ENCODE measurements at places on chromosomes 4 and X.
A peak's percentile ranks its signal among the peaks of the same experiment; 100 is the strongest.

GRCh38 chr4:25103418-25103817, 56.8 kb downstream of the SEPSECS start:
- no peak for DNase-seq

GRCh38 chr4:10036807-10037342, 15.6 kb upstream of the SLC2A9 start:
- no peak for DNase-seq

DNA sequence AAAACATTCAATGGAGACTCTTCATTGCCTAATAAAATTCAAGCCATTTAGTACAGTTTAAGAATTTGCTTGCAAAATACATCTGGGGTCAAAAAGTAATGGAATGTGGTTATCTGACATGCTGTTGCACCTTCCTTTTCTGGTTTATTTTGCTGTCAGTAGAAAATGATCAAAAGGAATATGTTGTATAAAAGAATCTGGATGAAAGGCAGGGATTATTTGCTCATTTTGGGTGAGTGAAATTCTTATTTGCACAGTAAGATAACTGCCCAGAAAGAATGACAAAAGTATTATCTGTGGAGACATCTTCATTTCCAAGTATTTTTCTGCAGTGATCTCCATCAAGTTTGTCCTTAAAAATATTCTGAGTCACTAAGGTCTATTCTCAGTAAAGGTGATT, 30.4 kb downstream of the BOD1L1 start:
- DNase-seq = no peak

- DNase-seq = no peak
Measured at GRCh38 chr4:126221717-126222340, 907.1 kb downstream of the FAT4 start.

- no peak for DNase-seq
Measured at GRCh38 chr4:90375081-90375480, 247.9 kb downstream of the CCSER1 start.

DNA sequence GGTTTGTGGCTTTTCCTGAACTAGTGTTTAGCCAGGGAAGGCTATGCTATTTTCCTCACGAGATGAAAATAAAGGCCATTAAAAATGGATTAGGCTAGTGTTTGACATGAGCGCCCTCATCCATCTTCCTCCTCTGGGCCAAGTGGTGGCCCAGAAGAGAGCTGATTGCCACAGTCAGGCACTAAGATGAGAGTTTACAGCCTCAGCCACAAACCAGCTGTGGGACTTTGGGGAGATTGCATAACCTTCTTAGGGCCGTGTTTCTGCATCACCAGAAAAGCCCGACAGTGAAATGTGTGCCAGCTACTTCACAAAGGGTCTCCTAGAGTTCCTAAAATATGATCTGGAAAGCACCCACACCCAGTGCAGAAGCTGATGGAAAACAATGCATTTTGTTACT, 42.3 kb upstream of the LNX1 start:
- no peak for DNase-seq

DNA sequence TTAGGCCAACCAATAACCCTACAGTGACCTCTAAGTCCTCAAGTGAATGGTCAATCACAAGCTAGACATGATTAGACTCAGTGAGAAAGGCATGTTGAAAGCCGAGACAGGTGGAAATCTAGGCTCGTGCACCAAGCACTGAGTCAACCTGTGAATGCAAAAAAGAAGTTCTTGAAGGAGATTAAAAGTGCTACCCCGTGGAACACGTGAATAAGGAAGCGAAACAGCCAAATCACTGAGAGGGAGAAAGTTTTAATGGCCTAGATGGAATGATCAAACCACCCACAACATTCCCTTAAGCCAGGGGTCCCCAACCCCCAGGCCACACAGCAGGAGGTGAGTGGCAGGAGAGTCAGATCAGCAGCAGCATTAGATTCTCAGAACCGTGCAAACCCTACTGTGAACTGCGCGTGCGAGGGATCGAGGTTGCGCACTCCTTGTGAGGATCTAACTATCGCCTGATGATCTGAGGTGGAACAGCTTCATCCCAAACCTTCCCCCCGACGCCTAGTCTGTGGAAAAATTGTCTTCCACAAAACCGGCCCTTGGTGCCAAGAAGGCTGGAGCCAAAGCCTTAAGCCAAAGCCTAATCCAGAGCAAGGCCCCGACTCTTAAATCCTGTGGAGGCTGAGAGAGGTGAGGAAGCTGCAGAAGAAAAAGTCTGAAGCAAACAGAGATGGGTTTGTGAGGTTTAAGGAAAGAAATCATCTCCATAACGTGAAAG, 19.5 kb upstream of the PDE6B start:
- DNase-seq = no peak

DNA sequence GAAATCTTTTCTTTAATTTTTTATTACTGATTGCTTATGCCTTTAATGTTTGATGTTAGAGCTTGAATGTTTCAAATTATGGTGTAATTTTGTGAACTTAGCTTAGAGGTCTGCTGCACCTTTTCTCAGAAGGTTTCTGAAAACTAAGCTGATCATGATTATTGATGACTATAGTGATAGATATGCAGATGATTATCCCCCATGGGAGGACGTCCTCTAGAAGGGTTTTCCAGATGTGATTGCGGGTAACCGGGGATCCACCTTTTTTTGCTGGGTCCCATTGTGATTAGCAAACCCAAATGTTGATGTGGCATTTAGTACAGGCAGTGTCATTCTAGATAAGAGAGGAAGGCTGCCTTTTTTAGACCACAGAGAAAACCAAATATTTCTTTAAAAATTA, 272.9 kb downstream of the FBXO8 start:
- DNase-seq = no peak

DNA sequence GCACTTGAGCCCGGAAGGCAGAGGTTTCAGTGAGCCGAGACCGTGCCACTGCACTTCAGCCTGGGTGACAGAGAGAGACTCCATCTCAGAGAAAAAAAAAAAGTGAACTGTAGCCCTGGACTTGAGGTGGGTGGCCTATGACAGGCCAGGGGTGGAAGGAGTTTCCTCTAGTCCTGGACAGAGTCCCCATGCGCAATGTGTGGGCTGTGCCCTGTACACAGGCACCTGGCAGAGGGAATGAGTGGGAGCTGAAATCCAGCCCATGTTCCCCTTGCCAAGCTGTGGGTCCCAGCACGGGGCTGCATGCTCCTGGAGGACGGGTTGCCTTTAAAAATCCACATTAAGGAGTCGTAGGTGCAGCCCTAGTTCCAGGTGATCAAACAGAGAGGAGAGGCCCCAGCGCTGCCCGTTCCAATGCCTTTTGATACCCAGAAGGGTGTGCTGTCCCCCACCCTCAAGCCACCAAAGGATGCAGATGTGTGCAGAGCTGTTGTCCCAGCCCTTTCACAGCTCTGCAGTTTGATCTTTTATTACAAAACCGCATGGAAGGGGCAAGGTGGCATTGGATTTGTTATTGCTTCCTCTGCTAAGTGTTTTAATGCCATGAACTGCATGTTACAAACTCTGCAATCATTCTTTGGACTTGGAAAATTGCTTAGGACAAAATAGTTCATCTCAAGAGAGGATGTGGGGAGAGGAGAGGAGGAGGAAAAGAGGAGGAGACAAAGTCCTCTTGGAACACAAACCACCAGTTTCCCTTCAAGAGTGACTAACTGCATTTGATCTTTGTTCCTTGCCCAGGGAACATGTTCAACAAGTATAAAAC, 38.0 kb upstream of the PDK3 start:
- no peak for DNase-seq

DNA sequence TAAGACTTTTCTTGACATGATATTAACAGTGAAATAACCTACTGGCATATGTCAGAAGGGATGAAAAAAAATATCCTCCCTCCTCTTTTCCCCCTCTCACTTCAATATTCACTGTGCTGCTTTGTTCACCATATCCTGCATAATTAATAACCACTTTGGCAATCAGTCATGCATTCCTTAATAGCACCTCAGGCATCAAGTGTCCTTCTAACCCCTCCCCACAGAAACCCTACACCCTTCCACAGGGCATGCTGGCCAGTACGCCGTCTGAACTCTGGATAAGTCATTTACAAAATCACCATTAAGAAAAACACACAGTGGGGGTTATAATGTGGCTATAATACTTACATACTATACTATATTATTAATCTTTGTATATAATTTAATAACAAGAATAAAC, 165.9 kb downstream of the PDGFC start:
- DNase-seq = no peak

DNA sequence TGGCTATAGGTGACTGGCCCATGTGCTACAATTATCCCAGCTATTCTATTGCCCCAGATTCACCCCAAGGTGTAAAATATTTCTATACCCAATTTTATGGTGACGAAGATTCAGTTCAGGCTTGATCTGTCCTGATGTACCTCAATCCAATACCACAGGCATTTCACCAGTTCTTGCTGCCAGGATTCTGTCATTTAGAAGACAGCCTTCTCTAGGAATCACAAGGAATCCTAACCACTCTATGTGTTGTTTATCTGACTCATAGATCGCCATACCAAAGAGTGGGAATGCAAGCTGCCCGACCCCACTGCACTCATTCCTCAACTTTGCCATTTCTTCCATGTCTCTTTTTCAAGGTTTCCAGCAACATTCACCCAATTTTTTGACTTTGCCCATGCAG, 355.0 kb upstream of the EMCN start:
- DNase-seq = no peak

DNA sequence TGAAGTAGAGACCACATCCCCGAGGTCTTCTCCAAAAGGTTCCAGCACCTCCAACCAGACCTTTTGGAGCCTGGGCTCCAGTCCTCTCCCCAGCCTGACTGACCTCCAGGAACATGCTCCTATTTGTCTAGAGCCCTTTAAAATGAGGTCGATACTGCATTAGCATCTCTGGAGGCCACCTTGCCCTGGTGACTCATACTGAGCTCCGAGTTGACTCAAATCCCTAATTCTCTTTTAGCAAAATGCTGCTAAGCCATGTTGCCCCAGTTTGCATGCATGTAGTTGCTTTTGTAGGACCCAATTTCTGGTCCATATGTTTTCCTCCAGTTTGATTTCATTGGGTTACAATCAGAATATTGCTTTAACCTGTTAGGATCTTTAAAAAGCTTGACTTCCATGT, 43.5 kb upstream of the CITED1 start:
- DNase-seq = peak; percentile 10

GRCh38 chrX:70009970-70010369, 39.8 kb downstream of the AWAT2 start:
- no peak for DNase-seq

DNA sequence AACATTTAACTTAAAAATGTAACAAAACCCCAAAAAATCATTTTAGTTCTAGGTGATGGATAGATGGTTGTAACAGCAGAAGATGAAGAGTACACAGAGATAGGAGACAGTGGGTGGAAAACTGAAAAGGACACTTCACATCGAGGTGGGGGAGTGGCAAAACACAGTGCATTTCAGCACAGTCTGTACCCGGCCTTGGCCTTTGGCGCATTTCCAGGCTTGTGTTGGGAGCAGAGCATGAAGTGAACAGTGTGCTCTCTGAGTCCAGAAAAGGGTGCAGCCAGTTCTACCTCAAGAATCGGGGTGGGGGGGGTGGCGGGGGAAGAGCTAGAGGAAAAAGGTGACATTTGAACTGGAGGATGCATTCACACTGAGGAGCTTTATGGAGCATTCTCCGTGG, 4.3 kb downstream of the TSPYL2 start:
- no peak for DNase-seq

DNA sequence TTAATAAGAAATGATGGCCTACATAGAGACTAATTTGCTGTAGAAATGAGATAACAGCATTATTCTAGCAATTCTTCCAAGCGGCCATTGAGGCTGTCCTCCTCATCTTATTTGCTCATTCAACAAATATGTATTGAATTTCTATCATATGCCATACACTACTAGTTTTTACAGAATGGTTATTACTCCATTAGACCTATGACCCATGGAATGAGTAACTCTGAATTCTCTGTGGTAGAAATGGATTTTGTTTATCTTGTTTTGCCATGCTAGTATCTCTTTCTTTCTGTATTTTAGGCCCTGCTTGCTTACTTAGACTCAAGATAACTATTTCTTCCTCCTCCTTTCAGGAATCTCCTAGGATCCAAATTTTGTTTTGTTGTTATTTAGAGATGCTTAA, 103.5 kb downstream of the RPA4 start:
- DNase-seq = no peak

DNA sequence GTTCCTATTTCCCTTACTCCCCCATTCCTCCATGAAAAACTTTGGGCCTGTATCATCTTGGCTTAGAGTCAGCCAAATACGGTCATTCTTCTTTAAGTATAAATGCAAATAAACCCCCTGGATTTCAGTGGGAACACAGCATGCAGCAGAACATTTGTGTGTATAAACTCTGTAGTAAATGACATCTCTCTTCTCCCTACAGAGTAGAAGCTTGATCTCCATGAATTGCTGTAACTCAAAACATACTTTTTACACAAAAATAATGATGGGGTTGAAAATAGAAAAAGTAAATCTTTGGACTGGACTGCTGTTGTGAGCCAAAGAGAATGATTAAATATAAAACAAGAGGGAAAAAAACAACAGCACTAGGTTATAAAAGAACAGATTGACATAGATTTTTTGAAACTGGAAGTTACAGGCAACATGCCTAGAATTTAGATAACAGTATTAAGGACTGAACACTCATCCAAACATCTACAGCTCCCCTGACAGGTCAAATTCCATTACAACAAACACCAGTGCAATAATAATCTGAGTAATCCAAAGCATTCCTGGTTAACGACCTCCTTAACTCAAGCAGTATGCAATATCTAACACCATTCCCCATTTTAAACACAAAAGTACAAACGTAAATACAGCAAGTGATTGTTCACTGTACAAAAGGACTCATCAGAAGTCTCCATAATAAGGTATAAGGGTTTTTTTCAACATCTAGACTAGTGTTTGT, 30.7 kb downstream of the TSPAN5 start:
- DNase-seq = no peak

DNA sequence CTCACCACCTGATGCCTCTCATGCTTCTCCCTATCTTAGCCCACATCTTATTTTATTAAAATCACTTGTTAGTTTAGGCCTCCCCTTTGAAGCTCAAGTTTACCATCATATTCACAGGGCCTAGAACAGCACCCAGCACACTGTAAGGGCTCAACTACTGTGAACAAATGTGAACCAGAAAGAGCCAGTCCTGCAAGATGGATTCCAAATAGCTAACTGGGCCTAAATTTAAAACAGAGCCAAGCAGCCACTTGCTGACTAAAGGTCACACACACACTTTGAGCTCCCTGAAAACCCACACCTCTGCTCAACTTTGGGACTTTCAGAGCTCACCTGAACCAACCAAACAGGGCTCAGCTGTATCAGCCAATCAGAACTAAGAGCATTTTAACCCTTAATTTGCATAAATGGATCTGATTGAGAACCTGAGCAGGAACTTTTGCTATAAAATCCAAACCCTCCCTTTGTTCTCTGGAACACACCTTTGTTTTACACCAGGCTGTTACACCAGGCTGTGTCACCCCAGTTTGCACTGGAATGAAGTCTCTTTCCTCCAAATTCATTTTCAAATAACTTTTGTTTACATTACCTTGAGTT, 62.1 kb upstream of the EXOC1L start:
- no peak for DNase-seq

- no peak for DNase-seq
Measured at GRCh38 chr4:3348621-3349020, 55.8 kb downstream of the RGS12 start.

- DNase-seq = no peak
Measured at GRCh38 chr4:159239629-159240028, 136.8 kb downstream of the RAPGEF2 start.
